ENCODE measurements at places on chromosomes 6 and 20.

- no peaks in the 10 kb centered on the region for H3K36me3 ChIP-seq
- no peaks in the 10 kb centered on the region for H3K27me3 ChIP-seq
- DNase-seq: no peak
- no peak overlapping the region for H3K27ac ChIP-seq
- peaks cover 7% of the 10 kb centered on the region for H3K4me1 ChIP-seq
Observed at GRCh38 chr6:4295058-4295782, 159.8 kb upstream of the ECI2 start.

DNA sequence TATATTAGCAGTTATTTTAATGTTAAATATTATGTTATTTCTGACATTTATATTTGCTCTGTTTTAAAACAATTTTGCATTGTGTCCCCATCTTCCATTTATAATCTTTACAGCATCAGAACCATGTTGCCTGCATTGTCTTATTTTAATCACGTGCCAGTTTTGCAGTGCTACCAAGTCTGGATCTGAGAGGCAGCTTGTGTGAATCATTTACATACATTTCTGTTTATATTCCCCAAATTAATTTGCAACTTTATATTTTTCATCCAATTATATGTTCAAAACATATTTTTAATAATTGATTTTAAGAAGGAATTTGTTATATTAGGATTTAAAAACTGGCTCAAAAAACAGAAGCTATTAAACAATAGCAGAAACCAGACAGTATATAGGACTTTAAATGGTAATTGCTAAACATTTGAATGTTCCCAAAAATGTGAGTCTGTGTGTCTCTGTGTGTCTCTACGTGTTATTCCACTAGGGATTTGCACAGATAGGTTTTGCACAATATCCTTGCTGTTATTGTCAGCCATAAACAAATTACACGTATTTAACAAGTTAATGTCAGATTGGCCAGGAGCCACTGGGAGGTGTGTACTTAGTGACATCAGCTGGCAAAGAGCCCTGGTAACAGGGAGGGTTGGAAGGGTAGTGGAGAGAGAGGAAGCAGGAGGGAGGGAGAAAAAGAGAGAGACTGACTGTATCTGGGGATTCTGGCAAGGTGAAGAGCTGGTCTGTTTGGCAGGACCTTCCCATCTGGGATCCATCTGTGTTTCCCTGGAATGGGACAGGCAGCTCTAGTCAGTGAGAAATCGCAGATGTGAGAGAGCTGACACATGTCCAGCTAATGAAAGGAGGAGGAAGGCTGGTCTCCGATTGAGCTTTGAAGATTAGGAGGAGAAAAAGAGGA, 72.1 kb downstream of the CBFA2T2 start:
- no peak overlapping the region for H3K4me3 ChIP-seq
- H3K4me1 ChIP-seq: peaks cover 5% of the 10 kb centered on the region
- no peaks in the 10 kb centered on the region for H3K36me3 ChIP-seq

- H3K27me3 ChIP-seq: no peaks in the 10 kb centered on the region
- H3K36me3 ChIP-seq: peaks cover 26% of the 10 kb centered on the region
- no peak overlapping the region for H3K27ac ChIP-seq
- H3K4me1 ChIP-seq: peaks cover 9% of the 10 kb centered on the region
- H3K4me3 ChIP-seq: no peak overlapping the region
Observed at GRCh38 chr6:152300517-152300916, 336.6 kb downstream of the SYNE1 start.

DNA sequence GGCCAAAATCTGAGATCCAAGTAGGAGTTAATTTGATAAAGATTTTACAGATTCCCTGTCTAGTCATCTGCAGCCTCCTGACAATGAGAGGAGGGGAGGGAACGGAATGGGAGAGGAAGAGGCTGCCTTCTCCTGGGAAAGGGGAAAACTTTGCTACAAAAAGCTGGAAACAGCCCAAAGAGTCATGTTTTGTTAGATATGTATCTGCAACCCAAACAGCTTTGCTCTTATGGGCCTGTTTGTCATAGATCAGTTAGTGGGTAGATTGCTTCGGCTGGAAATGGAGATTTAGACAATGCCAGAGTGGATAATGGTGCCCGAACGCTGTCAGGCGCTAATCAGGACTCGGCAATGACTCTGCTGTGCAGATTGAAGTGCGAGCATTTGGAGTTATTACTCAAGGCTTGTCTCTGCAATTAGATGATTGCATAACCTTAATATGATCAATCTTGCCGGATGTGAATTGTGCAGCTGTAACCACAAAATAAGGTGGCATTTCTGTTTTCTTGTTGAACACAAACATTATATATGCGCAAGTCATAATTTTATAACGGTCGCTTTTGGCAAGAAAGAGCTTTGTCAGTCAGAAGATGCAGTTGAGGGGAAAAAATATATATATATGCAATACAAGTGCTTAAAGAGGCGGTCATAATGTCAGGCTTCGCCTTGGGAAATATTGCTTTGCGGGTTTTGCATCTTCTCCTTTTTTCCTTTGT, 92.4 kb upstream of the MAFB start:
- DNase-seq: no peak
- no peak overlapping the region for H3K27ac ChIP-seq
- peaks cover 37% of the 10 kb centered on the region for H3K27me3 ChIP-seq
- H3K4me1 ChIP-seq: no peaks in the 10 kb centered on the region
- no peak overlapping the region for H3K4me3 ChIP-seq

GRCh38 chr20:55354720-55355119, 650.6 kb downstream of the CBLN4 start:
- H3K27me3 ChIP-seq: no peaks in the 10 kb centered on the region
- no peaks in the 10 kb centered on the region for H3K36me3 ChIP-seq
- no peak overlapping the region for H3K27ac ChIP-seq
- H3K4me3 ChIP-seq: no peak overlapping the region

- H3K4me1 ChIP-seq: no peaks in the 10 kb centered on the region
- H3K4me3 ChIP-seq: no peak overlapping the region
- no peak for DNase-seq
- no peak overlapping the region for H3K27ac ChIP-seq
- no peaks in the 10 kb centered on the region for H3K36me3 ChIP-seq
- H3K27me3 ChIP-seq: peaks cover 9% of the 10 kb centered on the region
Observed at GRCh38 chr6:142617158-142617557, 315.4 kb downstream of the ADGRG6 start.

DNA sequence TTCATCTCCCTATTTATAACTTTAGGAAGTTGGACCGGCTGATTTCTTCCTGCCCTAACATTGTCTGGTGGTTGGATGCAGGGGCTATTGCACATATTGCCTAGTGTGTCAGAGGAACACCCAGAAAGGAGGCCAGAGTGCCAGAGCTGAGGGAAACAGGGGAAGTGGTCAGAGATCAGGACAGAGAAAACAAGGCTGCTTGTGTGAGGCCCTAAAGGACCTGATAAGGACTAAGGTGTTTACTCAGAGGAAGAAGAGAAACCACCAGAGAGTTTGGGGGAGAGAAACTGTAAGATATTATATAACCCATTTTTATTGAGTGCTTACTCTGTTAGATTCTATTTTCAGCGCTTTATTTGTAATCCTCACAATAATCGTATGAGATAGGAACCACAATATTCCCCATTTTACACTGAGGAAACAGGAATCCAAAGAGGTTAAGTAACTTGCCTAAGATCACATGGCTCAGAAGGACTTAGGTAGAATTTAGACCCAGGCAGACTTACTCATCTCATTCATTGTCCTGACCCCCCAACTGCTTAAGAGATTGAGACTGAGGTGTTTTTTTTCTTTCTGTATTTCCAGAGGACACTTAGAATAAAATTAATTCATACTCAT, 54.0 kb upstream of the REV3L start:
- H3K4me3 ChIP-seq: no peak overlapping the region
- no peaks in the 10 kb centered on the region for H3K4me1 ChIP-seq
- no peak for DNase-seq
- H3K36me3 ChIP-seq: no peaks in the 10 kb centered on the region
- H3K27me3 ChIP-seq: no peaks in the 10 kb centered on the region

- no peak for DNase-seq
- no peak overlapping the region for H3K4me3 ChIP-seq
- no peaks in the 10 kb centered on the region for H3K36me3 ChIP-seq
- H3K4me1 ChIP-seq: no peaks in the 10 kb centered on the region
- no peak overlapping the region for H3K27ac ChIP-seq
Observed at GRCh38 chr6:137471497-137471896, 22.7 kb downstream of the OLIG3 start.

- no peak overlapping the region for H3K4me3 ChIP-seq
- H3K36me3 ChIP-seq: no peaks in the 10 kb centered on the region
- DNase-seq: peak; percentile 71
- no peak overlapping the region for H3K27ac ChIP-seq
Observed at GRCh38 chr6:24902782-24903181, 33.0 kb downstream of the RIPOR2 start.

DNA sequence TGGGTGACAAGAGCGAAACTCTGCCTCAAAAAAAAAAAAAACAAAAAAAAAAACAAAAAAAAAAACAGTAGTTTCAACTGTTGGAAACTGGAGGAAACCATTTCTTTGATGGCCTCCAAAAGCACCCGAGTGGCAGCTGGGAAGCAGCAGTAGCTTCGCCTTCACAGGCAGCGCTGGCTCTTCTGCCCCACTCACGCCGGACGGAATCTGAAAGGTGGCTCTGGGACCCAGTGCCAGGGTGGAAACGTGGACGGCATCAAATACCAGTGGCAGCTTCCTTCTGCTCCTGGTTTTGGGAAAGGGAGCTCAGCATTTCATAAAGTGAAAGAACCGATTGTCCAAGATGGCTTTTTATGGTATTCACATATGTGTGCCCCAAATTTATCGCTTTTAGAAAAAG, 159.4 kb downstream of the SMOC2 start:
- H3K4me1 ChIP-seq: no peaks in the 10 kb centered on the region
- no peaks in the 10 kb centered on the region for H3K36me3 ChIP-seq
- H3K4me3 ChIP-seq: no peak overlapping the region
- DNase-seq: no peak
- H3K27me3 ChIP-seq: peaks cover 14% of the 10 kb centered on the region

DNA sequence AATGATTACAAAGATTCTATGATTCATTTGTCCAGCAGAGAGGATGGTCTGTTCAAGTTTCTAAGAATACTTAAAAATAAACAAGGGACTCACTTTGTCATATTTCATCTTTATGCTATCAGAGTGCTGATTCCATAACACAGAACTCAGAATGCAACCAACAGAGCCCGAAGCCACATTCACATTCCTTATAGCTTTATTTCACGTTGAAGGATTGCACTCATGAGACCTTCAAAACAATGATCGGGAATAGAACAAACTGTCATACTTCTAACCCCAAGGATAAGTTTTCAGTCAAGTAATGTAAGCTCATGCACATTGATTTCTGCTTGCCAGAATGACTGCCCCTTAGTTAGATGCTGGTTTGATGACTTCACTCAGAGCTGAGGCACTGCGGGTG, 25.2 kb downstream of the FNDC1 start:
- H3K27ac ChIP-seq: peak overlapping the region; percentile 15
- no peaks in the 10 kb centered on the region for H3K36me3 ChIP-seq
- peaks cover 2% of the 10 kb centered on the region for H3K4me1 ChIP-seq
- no peaks in the 10 kb centered on the region for H3K27me3 ChIP-seq

- H3K27ac ChIP-seq: no peak overlapping the region
- peaks cover 6% of the 10 kb centered on the region for H3K4me1 ChIP-seq
- no peak for DNase-seq
- H3K36me3 ChIP-seq: no peaks in the 10 kb centered on the region
Observed at GRCh38 chr6:160356074-160356744, 8.0 kb downstream of the SLC22A3 start.

GRCh38 chr6:154758125-154758524, 24.9 kb downstream of the SCAF8 start:
- no peaks in the 10 kb centered on the region for H3K36me3 ChIP-seq
- DNase-seq: no peak
- H3K4me3 ChIP-seq: no peak overlapping the region
- H3K4me1 ChIP-seq: peaks cover 3% of the 10 kb centered on the region
- no peaks in the 10 kb centered on the region for H3K27me3 ChIP-seq

DNA sequence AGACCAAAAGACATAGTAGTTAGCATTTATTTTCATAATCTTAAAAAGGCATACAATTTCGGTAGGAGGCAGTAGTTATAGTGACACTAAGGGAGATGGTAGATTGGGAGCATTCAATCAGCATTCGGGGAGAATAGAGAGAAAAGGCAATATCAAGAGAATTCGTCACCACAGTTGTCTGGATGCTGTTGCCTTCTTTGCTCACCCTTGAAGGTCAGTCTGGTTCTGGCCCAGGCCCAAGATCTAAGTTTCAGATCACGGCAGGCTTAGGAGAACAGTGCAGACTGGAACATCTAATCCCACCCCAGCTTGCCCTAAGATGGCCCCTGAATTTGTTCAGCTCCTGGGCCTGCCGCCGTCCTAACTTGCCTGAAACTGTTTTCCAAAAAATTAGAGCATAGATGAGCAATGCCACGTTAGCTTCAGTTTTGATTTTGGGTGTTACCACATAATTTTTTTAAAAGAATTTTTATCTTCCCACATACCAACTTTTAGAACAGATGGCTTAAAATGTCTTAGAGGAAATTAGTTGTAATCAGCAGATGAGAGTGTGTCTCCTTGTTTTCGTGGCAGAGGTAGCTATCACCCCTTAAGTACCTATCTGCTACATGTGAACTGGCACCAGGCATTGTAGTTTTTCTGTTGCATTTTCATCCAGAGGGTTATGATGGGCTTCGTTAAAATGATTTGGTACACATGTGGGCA, 8.3 kb upstream of the CEP85L start:
- H3K4me1 ChIP-seq: peaks cover 4% of the 10 kb centered on the region
- DNase-seq: no peak
- no peak overlapping the region for H3K4me3 ChIP-seq

DNA sequence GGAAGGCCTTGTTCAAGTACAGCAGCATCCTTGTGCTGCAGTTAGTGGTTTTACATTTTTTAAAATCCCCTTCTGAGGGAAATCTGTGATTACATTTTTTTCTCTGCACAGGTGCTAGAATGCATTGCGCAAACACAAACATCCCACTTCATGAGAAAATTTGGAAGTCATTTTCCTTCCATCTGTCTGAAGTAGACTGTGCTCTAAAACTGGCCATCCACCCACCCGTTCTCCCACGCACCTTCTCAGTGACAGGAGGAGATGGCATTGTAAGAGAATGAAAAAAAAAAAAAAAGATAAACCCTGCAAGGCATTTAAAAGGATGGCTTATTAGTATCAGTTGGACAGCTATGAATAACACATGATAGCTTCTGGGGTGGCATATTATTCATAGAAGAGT, 65.0 kb downstream of the SOBP start:
- no peak for DNase-seq
- H3K27me3 ChIP-seq: peaks cover 3% of the 10 kb centered on the region
- H3K4me3 ChIP-seq: no peak overlapping the region
- H3K4me1 ChIP-seq: peaks cover 2% of the 10 kb centered on the region
- H3K36me3 ChIP-seq: no peaks in the 10 kb centered on the region

- no peak overlapping the region for H3K4me3 ChIP-seq
- H3K36me3 ChIP-seq: no peaks in the 10 kb centered on the region
- H3K27me3 ChIP-seq: no peaks in the 10 kb centered on the region
Observed at GRCh38 chr20:58099291-58099935, 129.0 kb downstream of the ANKRD60 start.

- peak overlapping the region; percentile 65 for H3K27ac ChIP-seq
- H3K27me3 ChIP-seq: no peaks in the 10 kb centered on the region
- peaks cover 11% of the 10 kb centered on the region for H3K4me1 ChIP-seq
- peaks cover 10% of the 10 kb centered on the region for H3K36me3 ChIP-seq
- peak; percentile 96 for DNase-seq
Observed at GRCh38 chr6:16712931-16713484, 48.3 kb downstream of the ATXN1 start.

GRCh38 chr20:64146301-64146935, 17.8 kb upstream of the MYT1 start:
- no peak overlapping the region for H3K27ac ChIP-seq
- no peak overlapping the region for H3K4me3 ChIP-seq
- no peaks in the 10 kb centered on the region for H3K36me3 ChIP-seq
- no peak for DNase-seq

- no peak overlapping the region for H3K4me3 ChIP-seq
- H3K27me3 ChIP-seq: no peaks in the 10 kb centered on the region
- peak; percentile 22 for DNase-seq
- peaks cover 6% of the 10 kb centered on the region for H3K4me1 ChIP-seq
- H3K36me3 ChIP-seq: no peaks in the 10 kb centered on the region
Observed at GRCh38 chr6:17591287-17591686, 8.8 kb upstream of the FAM8A1 start.
